Activated T-cell treated with anti-CD3 and anti-CD28 coated beads, Interleukin-2, amount 50 U/mL, for 4 hours (primary cell): ENCODE measurements at places on chromosomes 5 and 9. TPM values are rescaled to one million over a fixed set of nuclear protein-coding genes. Genes with fewer than 3 reads are reported as not detected.

The WNK2 gene
- 3.0 TPM for total RNA-seq

The CCL19 gene
- total RNA-seq: 1.0 TPM

The TMOD1 gene
- 0.96 TPM for total RNA-seq

The SOHLH1 gene
- not detected for total RNA-seq

The PCDHGA4 gene
- 0.30 TPM for total RNA-seq

- no peak for DNase-seq
Observed at GRCh38 chr5:76999451-76999850, 30.8 kb upstream of the AGGF1 start.

- no peak for DNase-seq
Observed at GRCh38 chr9:113963017-113963620, 87.0 kb downstream of the ZNF618 start.

- DNase-seq: no peak
Observed at GRCh38 chr5:82628364-82628910, 350.3 kb upstream of the RPS23 start.

DNA sequence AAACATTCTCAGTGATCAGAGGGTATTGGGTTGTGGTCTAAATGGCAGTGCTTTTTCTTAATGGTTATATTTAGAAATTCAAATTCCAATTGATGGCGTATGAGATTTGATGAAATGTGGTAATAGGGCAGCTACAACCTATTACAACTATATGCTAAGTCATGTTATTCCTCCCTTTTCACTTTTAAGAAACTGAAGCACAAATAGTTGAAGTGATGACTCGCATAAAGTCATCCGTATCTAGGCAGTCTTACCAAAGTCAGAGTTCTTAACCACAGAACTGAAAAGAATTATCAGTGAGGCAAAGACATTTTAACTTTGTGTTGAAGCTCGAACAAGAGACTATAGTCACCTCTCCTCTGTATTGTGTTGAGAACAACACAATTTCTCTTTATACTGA lies 28.2 kb downstream of the C9orf152 start:
- DNase-seq: no peak

GRCh38 chr9:107249665-107250285 lies 33.3 kb upstream of the RAD23B start:
- DNase-seq: no peak

GRCh38 chr5:472656-473550 lies 29.9 kb downstream of the EXOC3 start:
- DNase-seq: peak; percentile 89

GRCh38 chr5:87899721-87900131 lies 368.9 kb downstream of the TMEM161B start:
- no peak for DNase-seq

- no peak for DNase-seq
Observed at GRCh38 chr9:38357350-38358114, 35.0 kb upstream of the ALDH1B1 start.

- DNase-seq: peak; percentile 13
Observed at GRCh38 chr9:99118782-99119466, 14.0 kb downstream of the TGFBR1 start.

DNA sequence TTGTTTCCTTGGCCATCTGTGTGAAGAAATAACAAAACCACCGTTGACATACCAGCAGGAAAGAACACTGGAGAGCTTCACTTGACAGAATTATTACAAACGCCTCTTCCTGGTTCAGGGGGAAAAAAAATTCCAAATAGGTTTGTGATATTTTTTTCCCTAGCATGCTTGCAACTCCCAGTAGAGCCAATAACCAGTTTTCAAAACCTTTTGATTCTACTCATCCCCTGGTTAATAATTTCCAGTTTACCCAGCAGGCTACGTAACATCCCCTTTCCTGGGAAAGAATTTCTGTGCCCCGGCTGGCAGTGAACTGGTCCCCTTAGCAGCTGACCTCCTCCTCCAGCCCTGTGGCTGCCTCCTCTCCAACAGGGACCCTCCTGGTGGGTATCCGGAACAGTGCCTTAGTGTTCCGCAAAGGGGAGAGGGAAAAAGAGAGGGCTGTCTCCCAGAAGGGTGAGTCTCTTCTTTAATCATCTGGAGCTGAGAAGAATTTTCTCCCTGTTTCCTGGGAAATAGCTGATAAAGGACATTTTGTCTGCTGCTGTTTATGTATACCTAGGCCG lies 72.8 kb upstream of the BOD1 start:
- no peak for DNase-seq
